WTC11 (cell line): ENCODE measurements at places on chromosomes 5 and 9. TPM values are rescaled to one million over a fixed set of nuclear protein-coding genes. Genes with fewer than 3 reads are reported as not detected.
A peak's percentile ranks its signal among the peaks of the same experiment; 100 is the strongest.

DNA sequence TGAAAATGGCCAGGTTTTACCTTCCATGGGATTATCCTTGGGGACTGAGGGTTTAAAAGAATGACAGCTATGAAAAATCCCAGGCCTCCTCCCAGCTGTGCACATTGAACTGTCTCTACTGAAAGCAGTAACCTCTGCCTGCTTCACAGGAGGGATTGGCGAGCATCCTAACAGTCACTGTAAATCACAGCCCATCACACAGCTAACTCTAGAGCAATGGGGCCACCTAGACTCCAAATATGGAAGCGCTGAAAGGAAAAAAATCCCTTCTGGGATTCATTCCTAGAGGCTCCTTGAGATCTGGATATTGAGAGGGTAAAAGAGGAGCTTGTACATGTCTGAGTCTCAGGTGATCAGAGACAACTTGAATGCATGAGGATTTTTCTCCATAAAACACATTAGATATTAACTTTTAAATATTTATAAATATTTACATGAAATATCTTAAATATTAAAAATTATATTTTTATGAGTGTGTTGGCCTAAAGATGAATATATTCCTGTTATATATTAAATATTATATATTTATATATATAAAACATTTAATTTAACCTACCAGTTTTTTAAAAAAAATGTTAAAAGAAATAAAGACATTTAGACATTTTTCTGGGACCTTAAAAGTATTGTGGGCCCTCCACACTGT, 133.8 kb upstream of the SLC24A2 start:
- peak; percentile 44 for DNase-seq

DNA sequence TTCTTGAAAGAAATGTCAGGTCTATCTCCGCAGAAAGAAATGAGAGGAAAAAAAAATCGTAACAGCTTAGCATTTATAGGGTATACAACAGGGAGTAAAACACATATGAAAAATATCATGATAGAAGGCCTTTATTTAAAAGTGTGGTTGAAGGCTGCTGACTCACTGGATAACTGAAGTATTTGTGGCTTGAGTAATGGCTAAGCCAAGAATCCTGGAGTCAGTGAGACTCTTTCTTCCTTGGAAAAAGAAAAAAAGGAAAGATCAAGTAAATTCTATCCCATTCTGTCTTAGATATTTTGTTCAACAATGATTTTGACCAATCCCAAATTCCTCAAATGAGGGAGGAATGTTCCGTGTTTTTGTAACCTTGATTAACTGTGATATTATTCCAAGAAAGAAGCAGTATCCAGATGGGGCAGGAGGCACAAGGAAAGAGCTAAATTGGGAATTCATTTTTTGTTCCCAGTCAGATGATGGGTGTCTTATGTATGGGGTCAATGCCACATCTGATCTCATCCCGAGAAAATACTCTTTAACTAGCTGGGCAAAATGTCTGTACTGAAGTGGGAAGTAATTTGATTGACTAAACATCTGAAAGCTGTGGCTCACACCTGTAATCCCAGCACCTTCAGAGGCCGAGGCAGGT, 64.3 kb upstream of the MYO10 start:
- DNase-seq = no peak

GRCh38 chr5:84614906-84615305, 230.2 kb upstream of the EDIL3 start:
- DNase-seq = no peak

COL15A1 gene
- total RNA-seq = 0.22 to 0.44 TPM (median 0.39 TPM) in 3 replicates

FEM1C gene
- 12.1 to 13.6 TPM (median 12.4 TPM) in 3 replicates for total RNA-seq

FST gene
- total RNA-seq = 11.8 to 12.9 TPM (median 12.8 TPM) in 3 replicates

DNA sequence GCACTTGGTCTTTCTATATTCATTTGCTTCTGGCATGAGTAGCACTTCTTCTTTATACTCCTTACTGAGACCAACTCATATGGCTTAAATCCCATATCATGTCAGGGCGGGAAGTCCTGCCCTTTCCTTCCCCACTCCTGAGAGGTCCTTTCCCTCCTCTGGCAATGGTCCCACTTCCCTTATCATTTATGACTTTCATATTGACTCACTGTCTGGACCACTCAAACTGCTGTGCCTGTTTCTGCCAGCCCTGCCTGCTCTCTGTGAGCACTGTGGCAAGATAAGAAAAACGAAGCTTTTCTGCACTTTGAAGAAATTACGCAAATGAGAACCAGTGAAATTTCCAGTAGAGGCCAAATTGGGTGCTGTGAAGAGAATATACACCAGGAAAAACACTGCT, 58.1 kb downstream of the ZNF474 start:
- DNase-seq = no peak

GRCh38 chr5:96661855-96662724, at the start of gene CAST:
Gene CAST, plus strand, starts transcription at chr5:96662376. Its CDS starts 47 bp downstream, at chr5:96662423.
- DNase-seq = peak; percentile 92

AMACR gene
- 11.2 to 12.0 TPM (median 11.9 TPM) in 3 replicates for total RNA-seq

- DNase-seq = no peak
These were observed 80.0 kb downstream of the OTULIN start for GRCh38 chr5:14744296-14745187.

ICE1 gene
- total RNA-seq = 40.7 to 48.9 TPM (median 45.3 TPM) in 3 replicates

GRCh38 chr9:19976226-19976625, 187.4 kb upstream of the SLC24A2 start:
- DNase-seq = no peak

PRKACG gene
- not detected in 3 replicates for total RNA-seq

DNA sequence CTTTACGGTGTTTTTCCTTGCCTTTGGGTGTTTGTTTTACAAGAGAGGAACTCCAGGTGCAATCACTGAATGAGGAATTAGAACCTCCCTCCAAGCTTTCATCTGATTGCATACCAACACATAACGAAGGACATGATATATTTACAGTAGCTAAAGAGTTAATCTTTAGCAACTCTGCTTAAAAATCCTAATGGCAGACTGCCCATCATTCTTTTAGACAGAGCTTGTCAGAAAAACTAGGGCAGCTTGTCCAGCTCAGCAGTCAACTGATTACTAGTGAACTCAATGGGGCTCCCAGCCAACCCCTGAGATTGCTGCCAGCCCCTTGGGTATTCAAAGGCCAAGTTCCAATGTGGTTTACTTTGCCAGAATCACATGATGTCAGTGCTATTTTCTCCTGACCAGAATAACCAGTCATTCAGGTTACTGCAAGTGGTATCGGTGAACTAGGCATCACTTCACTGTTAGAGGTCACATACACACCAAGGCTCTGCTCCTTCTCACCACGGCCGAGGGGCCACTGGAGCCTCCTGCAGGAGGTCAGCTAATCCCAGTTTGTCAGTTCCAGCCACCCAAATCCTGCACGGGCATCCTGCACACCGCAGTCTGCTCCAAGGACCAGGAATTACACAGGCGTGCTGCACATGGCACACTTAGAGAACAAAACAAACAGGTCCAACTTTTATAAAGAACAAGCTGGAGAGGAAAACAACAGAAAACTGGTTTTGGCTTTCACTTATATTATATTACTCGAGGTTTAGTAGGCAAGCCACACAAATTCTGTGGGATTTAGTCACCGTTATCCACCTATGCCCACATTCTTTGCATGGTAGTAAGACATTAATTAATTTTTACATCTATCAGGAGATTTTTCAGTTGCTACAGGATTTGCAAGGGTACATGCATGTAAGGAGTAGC, 62.5 kb downstream of the NFIB start:
- DNase-seq = peak; percentile 27

CDKN2B gene
- total RNA-seq = 0.13 to 0.73 TPM (median 0.46 TPM) in 3 replicates

- DNase-seq = no peak
These were observed 587.0 kb upstream of the GRAMD2B start for GRCh38 chr5:125836256-125836655.

GRCh38 chr9:132049900-132050299, 29.8 kb downstream of the MED27 start:
- DNase-seq = no peak

DNA sequence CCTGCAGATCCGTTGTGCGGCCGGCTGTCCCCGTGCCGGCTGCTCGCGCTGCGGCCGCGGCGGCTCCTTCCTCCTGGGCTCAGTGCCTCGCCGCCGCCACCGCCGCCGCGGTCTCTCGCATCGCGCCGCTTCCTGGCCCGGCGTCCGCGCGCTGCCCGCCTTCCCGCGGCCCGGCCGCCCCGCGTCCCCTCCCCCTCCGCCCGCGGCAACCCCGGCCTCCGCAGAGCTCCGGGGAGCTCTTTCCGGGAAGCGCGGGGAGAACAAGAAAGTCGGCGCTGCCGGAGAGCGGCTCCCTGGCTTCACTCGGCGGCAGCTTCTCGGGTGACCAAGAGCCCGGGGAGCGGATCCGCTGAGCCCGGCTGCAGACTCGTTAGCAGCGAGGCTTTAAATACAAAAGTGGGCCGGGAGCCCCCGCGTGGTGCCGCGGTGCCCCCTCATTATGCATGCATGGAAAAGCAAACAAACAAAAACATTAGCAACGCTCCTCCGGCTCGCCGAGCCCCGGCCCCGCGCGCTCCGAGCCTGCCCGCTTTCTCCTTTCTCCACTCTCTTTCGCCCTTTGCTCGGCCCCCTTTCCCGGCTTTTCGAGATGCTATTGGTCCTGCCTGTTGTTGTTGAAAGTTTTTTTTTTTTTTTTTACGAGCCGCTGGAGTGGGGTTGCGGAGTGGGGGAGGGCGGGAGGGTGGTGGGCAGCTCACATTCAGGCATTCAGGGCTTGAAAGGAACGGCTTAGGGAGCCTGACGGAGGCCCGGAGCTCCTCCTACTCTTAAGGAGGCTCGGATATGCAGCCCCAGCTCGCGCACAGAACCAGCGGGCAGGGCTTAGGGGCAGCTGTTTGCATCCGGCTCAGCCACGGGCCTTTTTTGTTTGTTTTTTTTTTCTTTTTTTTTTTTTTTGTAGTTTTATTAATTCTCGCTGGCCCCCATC, at the start of gene GAS1:
GAS1 (minus strand) TSS at position 361 of the 928 bp plus-strand sequence. CDS start 727 bp downstream, outside the sequence.
- peak; percentile 83 for DNase-seq

- peak; percentile 38 for DNase-seq
These were observed 16.5 kb downstream of the NR2F1 start for GRCh38 chr5:93599399-93600120.

DNA sequence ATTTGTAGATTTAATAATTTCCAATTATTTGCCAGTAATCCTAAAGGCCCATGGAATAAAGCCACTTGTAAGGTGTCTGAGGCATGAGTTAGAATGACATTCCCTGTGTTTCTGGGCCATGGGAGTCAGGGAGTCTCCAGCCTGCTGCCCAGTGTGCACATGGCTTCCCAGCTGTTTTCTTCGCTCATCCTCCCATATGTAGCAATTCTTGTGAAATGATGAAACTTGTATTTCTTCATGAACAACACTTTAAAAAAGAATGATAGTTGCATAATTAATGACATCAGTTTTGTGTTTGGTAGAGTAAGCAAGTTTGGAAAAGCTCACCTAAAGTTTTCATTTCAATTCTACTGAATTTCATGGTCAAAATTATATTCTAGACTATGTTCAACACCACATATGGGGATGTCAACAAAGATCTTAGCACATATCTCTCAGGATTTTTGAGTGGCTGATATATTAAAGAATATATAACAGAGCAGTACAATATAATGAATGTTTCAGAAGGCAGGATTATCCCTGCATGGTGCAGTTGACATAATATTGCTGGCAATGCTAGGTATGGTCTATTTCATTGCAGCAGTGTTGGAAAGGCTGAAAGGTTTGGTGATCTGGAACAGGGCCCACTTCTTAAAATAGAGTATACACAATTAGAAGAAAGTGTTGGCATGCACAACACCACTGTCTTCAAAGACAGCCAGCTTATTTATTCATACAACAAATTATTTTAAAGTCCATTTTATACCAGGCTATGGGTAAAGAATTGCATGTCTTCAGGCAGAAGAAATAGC, 44.7 kb downstream of the GRIN3A start:
- no peak for DNase-seq

DNA sequence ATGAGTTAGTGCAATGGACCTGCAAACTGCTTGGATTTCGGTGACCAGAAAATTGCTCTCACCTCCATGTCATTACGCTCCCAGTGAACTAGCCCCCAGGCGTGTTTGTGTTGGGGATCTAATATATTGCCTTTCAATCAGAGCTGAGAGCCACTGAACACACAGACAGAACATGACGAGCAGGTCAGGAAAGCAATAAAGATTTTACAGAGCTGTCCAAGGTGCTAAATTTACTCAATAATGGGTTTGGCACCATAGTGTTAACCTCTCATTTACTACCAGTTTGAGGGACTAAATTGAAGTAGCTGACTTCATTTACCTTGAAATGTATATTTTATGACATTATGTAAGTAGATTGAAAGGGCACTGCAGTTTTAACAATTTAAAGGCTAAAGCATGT, 383.0 kb downstream of the EBF1 start:
- DNase-seq = no peak

GRCh38 chr5:34688015-34688810, 32.1 kb downstream of the RAI14 start:
- no peak for DNase-seq

DNA sequence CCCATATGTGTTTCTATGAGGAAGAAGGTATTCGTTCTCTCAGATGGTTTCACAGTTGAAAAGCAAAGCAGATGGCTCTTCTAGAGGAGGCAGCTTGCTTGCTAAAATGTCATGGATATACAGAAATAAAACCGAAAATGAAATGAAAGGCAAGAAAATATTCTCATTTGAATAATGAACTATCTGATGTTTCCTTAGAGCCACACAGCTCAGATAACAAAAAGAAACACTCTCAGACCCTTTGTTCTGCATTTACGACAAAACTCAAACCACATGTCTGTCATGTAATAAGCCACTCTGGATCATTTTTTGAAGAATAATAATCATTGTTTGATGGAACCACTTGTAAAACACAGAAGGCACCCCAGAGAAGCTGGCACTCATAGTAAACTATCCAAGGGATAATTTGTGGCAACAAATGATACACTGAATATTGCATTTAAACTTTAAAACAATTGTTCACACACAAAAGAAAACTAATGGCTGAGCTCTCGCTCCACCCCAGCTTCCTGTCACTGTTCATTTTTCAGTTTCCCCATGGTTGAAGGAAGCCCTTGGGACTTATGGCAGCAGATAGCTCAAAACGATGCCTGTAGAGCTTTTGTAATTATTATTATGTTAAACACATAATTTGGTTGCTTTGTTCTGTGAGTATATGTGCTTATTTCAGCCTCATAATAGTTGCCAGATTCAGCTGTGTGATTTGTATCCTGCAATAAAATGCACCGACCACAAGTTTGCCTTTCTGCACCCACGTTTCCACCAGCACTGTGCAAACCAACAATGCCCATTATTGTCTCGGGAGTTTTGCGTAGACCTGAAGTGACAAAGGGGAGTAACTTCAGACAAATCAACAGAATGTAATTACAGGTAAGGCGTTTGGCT, 256.0 kb downstream of the TMEM167A start:
- no peak for DNase-seq

- no peak for DNase-seq
These were observed 37.8 kb downstream of the SLC46A2 start for GRCh38 chr9:112852741-112853504.

OBP2B gene
- not detected in 3 replicates for total RNA-seq

C9 gene
- 0.07 to 0.25 TPM (median 0.21 TPM) in 3 replicates for total RNA-seq

GRCh38 chr9:126157423-126157822, 169.2 kb upstream of the MVB12B start:
- DNase-seq = no peak

TYRP1 gene
- 0.14 to 0.39 TPM (median 0.31 TPM) in 3 replicates for total RNA-seq

DNA sequence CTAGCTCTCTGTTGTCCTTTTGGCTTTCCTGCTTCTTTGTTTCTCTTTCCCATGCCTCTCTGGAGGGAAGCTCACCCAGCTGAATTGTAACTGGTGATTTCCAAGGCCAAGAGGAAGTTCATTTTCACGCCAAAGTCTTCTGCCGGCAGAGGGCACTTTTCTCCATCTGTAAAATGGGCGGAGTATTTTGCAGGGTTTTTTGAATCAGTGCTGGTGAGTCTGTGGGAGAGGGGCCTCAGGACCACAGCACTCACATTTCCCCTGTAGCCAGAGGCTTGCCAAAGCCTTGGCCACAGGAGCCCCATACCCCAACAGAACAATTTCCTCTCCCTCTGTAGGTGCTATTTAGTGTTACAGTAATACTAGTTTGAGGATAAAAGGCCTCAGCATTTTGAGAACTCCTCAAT, 42.3 kb upstream of the MATR3 start:
- no peak for DNase-seq
